Stimulated activated CD8-positive, alpha-beta memory T cell treated with anti-CD3 and anti-CD28 coated beads, Interleukin-4, amount 100 ng/mL, for 4 hours (primary cell): ENCODE measurements at places on chromosomes 11 and 22.

DNA sequence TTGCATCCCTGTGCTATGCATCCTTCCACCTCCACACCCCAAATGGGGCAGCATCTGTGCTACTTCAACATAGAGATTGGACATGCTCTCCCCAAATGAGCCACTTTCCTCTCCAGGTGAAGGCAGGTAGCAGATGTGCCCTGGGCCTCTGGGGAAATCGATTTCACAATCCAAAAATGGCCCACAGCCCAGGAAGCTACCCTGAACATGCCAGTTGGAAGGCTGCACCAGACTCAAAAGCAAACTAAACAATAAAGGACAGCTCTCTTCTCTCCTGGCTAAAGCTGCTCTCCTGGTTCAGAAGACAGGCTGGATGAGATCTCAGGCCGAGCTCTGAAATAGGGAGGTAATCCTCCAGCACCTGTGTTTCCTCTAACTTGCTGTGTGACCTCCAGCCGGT is 19.7 kb downstream of the ISX start:
- DNase-seq: no peak

DNA sequence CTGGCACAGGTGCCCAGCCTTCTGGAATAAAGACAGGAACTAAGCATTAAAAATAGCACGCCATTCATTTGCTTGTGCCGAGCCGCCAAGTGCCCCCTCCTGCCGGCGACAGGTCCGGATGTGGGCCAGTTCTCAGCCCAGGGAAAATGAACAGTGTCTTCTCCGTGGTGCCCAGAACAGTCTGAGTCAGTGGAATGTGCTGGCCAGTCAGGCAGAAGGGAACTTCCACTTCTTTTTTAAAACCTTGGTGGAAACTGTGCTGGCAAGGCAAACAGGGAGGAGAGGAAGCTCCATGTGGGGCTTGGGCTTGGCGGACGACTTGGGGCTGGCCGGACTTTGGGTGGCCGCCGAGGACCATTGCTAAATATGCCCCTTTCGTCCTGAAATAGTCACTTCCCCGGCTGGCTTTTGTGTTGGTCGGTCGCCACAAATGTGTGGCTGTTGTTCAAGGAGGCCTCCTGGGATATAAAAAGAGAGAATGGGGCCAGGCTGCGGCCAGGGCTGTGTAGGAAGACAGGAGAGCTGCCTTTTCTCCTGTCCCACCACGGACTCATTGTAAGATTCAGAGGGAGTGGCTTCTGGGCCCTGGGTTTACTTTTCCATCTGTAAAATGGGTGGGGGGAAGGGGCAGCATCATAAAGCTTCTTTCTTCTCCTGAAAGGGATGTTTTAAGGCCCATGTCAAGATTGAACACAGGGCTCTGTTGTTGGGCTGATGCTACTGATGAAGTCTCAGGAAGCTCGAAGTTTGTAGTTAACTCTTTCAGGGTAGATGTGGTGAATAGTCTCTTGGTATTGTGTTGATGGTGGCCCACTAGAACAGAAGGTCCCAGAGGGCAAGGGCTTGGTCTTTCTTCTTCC is 101.0 kb downstream of the PTPRJ start:
- DNase-seq: no peak

DNA sequence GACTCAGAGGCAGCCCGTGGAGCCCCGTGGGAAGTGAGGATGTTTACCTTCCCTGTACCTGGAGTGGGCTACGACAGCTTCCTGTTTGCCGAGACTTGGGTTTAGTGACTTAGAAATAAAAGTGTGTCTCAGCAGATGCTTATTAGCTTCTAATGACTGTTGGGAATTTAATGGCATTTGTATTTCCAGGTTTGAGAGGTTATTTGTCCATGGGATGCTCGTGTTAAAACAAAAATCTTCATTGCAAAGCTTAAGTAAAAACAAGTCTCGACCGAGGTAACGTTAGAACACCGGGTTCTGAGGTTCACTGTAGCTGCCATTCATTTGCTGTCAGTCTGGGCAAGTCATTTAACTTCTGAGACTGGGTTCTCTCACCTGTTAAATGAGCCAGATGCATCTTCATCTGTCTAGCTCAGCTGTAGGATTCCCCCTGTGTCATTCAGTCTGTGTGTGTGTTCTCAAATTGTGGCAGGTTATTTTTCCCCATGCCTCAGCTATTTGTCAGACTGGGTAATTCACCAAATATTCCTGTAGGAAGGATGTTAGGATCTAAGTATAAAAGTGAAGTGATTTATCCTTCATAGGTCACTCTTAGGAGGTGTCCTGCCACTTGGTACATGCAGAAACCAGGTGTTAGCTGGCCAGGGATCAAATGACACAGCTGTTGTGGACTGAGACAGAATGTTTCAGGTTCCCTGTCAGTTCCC is 791 bp downstream of the EI24 start:
- DNase-seq: no peak

DNA sequence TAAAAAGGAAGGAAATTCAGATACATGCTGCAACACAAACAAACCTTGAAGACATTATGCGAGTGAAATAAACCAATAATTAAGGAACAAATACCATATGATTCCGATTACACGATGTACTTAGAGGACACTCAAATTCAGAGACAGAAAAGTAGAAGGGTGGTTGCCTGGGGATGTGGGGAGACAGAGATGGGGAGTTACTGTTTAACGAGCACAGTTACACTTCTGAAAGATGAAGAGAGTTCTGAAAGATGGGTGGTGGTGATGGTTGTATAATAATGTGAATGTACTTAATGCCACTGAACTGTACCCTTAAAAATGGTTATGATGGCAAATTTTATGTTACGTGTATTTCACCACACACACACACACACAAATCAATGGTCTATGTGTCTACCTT is 14.7 kb downstream of the ZBTB44 start:
- DNase-seq: no peak

GRCh38 chr11:112024773-112025678 is at the start of gene DLAT:
DLAT (plus strand) TSS chr11:112025408; CDS start chr11:112025473, 65 bp downstream.
- peak; percentile 49 for DNase-seq

- no peak for DNase-seq
Observed at GRCh38 chr11:72624496-72625201, 49.6 kb downstream of the PDE2A start.

DNA sequence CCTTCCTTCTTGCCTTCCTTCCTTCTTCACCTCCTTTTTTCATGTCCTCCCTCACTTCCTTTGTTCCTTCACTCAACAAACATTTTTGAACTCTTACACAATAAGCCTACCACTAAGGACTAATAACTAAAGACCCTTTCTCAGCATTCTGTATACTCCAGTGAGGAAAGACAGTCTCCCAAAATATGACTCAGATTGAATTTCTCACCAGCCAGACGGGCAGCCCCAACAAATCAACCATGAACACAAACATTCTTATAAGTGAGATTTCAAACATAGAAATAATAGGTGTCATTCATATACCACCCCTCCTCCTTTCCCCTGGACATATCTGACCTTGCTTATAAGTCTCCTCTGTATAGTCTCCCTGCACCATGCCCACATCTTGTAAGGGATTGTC is 1079.7 kb downstream of the OPCML start:
- no peak for DNase-seq

DNA sequence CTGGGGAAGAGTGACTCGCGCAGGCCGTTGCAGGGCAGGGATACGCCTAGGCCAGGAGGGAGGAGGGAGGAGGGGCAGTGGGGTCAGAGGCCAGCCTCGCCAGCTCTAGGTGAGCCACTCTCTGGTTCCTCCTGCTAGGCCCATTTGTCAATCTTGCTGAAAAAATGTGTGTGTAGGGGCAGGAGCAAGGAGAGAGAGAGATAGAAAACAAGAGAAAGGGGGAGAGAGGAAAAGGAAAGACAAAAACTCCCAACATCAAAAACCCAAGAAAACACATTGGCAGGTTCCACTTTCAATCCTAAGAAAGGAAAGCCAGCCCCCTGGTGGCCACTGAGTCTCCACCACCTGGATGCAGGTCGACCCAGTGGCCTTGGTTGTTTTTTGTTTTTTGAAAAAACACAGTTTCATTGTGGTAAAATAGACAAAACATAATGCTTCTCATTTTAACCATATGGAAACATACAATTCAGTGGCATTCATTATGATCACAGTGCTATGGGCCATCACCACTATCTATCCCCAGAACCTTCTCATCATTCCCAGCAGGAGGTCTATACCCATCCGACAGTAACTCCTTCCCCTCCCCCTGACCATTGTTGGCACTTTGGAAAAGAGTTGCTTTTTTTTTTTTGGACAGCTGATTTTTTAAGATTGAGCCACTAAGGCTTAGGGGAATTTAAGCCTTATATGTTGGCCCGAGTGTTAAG is 10.9 kb downstream of the OMP start:
- no peak for DNase-seq

- DNase-seq: no peak
Observed at GRCh38 chr11:124977006-124977405, 23.0 kb downstream of the CCDC15 start.

DNA sequence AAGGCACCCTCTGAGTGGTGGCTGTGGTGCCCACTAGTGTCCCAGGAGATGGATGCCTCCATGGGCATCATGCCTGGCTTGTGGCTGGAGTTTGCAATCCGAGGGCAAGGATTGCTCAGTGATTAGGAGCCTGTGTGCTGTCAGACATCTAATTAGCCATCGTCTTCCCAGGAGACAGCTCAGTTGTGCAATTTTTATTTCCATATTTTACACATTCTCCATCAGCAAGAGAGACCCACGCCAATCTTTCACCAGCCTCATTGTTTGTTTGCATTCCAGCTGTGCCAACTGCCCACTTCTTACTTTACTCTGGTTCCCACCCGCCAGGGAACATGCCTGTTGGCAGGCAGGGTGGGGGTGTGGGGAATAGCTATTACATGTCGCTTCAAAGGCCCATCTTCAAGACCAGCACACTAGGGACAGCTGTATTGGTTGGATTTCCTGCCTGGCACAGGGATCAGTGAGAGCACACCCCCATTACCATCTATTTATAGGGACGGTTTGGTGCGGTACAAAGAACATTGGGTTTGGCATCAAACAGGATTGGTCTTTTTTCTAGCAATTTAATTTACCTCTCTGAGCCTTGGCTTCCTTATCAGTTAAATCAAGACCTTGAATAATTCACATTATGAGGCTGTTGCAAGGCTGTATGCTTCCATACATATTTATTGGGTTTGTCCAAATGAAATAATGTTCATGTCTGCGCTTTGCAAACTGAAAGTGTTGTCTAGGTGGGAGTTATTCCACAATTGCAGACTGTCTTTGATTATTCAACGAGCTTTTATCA is 80.7 kb upstream of the NAV2 start:
- DNase-seq: no peak

GRCh38 chr11:62401811-62402210 is 17.0 kb upstream of the SCGB1A1 start:
- DNase-seq: no peak

DNA sequence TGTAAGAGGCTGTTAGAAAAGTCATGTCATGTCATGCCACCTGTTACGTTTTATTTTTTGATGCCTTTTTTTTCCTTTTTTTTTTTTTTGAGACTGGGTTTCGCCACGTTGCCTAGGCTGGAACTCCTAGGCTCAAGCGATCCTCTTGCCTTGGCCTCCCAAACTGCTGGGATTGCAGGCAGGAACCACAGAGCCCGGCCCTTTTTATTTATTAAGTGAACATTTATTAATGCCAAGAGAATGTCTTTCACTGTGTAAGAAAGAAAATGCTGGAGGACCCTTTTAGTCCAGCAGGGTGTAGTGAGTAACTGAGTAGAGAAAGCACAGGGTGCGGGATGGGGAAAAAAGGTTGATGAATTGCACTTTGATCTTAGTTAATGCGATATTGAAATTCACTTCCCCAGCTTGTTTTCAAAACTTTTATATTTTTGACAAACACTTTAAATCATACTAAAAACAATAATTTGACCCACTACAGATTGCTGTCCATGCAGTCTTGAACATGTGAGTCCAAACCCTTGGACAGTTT is 2.3 kb upstream of the XBP1 start:
- DNase-seq: no peak

DNA sequence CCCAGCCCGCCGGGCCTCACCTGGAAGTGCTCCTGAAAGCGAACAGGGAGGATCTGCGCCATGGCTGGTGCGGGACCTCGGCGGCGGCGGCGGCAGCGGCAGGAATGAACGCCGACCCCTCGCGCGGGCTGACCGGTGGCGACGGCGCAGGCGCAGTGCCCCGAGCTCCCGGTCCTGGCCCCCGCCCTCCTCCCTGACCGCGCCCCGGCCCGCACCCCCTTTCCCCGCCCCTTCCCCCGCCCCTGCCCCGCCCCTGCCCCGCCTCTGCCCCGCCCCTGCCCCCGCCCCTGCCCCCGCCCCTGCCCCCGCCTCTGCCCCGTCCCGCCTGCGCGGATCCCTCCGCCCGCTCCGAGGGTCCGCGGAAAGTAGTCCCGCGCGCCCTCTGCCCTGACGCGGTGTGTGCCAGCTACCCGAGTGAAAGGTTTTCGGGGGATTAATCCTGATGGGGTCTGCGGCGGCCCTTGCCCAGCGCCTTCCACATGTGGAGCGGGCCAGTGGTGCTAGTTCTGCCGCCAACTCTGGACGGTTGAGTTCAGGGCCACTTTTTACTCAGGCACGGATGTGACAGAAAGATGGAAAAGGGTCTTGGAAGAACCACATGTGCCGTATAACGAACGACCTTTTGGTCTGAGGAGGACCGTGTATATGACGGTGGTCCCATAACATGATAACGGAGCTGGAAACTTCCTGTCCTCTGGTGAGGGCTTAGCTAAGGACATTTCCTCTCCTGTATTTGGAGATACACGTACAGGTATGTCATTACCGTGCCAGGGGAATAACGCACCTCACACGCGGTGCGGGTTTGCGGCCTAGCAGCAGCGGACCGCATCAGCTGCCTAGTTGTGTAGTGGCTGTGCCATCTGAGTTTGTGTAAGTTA is at the start of gene CLTCL1:
TSS of gene CLTCL1 (minus strand) at position 140 of the 878 bp plus-strand sequence. CDS start at position 62, 78 bp downstream.
- DNase-seq: peak; percentile 41
